ENCODE measurements at places on chromosomes 2 and 18.

DNA sequence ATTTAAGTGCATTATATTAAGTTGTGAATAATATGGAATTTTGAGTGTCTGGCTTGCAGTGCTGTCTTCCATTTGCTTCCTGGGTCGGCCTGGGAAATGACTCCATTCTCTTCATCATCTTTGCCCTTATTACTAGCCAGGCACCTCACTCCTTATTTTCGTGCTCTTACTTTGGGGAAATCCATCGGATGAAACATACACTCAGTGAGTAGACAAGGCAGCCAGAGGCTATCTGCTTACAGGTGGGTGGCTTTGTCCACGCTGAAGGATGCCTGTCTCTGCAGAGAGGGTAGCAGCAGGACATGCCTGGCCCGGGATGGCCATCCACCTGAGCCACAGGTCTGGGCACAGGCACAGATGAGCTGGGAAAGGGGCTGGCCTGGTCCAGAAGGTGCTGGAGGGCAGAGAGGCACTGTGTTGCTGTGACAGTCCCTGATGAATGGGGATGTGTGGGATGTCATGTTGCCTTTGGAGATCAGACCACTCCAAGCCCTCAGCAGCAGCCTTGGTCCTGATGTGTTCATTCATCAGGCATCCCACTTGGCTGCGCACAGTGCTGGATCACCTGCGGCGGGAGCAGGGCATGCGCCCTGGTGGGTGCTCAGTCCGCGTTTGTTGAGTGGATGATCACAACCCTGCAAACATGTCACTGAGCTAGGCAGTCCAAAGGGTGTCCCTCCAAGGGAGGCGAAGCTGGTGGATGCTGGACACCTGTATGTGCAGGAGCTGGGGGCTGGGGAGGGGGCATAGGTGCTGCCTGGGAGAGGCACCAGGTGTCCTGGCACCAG is 236.0 kb downstream of the LDLRAD4 start:
- DNase-seq = no peak

DNA sequence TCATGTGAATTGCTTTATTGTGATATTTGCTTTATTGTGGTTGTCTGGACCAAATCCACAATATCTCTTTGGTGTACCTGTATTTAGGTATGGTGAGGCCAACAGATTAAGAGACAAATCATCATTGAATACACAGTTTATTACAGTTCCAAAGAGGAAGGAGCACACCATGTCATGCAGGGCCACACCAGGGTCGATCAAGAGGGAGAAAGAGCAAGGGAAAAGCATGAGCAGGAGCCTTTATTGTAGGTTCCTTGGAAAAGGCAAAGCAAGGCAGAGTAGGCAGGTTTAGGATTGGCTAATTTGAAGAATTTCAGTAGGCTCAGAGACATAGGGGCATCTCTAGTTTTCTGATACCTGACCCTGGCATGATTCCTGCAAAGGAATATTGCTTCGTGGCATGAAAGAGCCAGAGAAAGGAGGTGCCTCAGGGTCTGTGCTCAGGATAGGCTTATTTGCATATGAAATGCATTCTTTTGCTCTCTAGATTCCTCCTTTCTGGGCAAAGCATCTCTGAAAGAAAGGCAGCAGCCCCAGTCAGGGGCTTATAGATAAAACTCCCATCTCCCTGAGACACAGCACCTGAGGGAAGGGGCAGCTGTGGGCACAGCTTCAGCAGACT is 214.2 kb upstream of the ERBB4 start:
- no peak for DNase-seq

GRCh38 chr18:3356614-3357013 is 93.4 kb upstream of the TGIF1 start:
- no peak for DNase-seq

GRCh38 chr2:31233741-31234682 is at the start of gene EHD3:
TSS of gene EHD3 (plus strand) at chr2:31234152. CDS start at chr2:31234622, 470 bp downstream.
- DNase-seq = peak; percentile 51

DNA sequence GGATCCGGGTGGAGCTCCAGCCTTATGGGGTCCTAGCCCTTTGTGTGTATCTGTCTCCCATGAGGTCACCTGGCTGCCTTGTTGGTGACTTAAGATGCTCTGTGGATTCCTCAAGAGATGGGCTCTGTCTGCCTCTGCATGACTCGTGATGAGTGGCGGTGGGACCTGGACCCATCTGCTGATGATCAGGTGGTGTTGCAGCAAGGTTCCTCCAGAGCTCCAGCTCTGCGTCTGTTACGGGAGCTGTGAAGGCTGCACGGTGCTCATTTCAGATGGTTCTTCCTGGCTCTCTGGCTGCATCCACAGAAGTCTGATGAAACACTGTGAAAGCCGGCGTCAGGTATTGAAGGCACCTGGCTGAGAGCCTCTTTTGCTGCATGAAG is 2.4 kb downstream of the AGAP1 start:
- peak; percentile 57 for DNase-seq

GRCh38 chr18:3448838-3449511 is 997 bp upstream of the TGIF1 start:
- no peak for DNase-seq
